Bronchial epithelial cell (primary cell): ENCODE measurements at places on chromosomes 3 and 15.

DNA sequence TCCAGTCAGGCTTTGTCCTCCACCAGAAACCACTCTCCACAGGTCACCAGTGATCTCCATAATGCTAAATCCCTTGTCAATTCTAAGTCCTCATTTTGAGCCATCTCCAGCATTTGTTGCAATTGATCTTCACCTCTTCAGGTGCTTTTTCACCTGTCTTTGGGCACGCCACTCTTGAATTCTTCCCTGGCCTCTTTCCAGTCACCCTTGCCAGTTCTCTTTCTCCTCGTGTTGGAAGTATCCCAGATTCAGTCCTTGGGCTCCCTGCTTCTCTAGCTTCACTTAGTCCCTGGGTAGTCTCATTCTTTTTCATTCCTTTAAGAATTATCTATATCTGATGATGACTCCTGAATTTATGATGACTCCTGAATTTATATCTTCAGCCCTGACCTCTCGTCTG, 37.5 kb downstream of the MAPK6 start:
- no peak for DNase-seq

- DNase-seq: no peak
Measured at GRCh38 chr3:111319598-111319997, 222.4 kb upstream of the CD96 start.

DNA sequence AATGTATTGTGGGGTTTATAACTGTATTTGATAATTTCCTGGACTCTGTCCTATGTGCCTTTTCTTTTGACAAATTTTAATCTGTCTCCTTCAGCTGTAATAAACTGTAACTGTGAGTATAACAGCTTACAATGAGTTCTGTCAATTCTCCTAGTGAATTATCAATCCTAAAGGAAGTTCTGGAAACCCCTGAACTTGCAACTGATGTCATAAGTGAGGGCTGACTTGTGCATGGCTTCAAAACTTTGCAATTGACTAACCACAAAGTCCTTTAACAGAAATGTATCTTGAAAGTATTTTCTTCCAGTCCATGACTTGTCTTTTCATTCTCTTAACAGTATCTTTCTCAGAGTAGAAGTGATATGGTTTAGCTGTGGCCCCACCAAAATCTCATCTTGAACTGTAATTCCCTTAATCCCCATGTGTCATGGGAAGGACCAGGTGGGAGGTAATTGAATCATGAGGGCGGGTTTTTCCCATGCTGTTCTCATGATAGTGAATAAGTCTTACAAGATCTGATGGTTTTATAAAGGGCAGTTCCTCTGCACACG, 108.3 kb downstream of the TFDP2 start:
- no peak for DNase-seq

DNA sequence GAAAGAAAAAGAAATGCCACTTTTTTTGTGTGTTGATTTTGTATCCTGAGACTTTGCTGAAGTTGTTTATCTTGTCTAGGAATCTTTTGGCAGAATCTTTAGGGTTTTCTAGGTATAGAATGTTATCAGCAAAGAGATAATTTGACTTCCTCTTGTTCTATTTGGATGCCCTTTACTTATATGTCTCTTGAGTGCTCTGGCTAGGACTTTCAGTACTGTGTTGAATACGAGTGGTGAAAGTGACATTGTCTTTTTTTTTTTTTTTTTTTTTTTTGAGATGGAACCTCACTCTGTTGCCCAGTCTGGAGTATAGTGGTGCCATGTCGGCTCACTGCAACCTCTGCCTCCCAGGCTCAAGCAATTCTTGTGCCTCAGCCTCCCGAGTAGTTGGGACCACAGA, 64.7 kb upstream of the NPHP3 start:
- DNase-seq: no peak
